ENCODE measurements at places on chromosomes 5 and 9.

DNA sequence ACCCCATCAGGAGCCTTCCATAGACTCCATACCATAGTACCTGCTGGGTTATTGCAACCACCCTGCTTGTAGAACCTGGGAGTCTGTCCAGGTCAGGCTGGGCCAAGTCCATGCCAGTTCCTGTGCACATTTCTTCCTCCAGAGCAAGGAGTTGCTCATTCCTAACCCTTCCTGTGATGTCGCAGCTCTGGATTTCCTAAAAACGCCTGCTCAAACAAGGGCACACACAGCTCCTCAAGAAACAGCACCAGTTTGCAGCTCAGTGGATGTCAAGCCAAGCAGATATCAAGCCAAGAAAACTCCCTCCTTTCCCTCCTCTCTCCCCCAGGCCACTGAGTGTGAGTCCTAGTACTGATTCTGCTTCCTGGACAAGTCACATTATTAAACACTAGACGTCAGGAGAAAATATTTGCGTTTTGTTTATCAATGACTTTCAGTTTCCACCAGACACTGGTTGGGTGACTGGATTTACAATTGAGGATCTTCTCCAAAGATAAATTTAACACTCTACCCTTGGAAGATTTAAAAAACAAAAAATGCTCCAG, 59.6 kb downstream of the SLC1A1 start:
- no peak for DNase-seq

DNA sequence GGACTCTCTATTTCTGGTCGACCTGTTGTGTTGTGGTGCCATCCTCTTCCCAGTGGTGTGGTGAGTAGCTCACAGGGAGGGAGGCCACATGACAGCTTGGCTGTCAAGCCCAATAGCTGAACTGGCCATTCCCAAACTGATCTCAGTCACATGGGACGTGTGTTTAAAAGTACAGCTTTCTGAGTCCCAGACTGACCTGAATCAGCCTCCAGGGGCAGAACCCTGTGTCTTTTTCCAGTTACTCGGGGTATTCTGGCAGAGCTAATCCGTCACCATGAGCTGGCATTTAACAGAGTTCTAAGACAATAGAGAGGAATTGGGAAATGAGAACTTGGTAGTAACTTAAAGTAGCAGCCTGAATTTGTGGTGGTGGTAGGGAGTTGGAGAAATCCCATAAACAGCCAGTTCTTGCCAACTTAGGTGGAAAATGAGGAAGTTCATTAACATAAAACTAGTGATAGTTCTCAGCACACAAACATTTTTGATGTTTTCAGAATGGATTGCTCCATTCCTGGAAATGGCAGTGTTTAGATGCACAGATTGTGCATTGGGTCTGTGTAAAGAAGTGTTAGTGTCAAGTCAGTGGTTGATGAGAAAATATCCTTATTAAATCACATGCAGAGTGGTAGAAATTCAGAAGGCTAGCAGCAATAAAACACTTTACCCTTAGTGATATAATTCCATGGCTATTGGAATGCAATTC, 50.9 kb downstream of the GPR107 start:
- no peak for DNase-seq

DNA sequence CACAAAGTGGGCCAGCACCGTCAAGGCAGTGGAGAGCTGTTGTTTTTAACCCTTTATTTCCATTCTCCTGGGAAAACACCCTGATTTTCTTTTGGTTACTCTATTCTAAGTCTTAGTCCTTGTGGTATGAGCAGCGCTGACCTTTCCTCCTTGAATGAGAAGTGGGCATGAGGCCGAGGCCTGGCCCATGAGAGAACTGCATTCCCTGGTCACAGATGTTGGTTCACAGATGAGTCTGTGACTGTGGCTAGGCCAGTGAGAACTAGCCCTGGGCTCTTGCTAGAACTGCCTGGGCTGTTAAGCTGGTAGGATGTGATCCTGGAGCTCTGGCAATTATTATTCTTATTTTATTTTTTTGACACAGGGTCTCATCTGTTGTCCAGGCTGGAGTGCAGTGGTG, 71.7 kb upstream of the KLF9 start:
- no peak for DNase-seq

GRCh38 chr9:86315078-86315477, 32.7 kb upstream of the ISCA1 start:
- no peak for DNase-seq

DNA sequence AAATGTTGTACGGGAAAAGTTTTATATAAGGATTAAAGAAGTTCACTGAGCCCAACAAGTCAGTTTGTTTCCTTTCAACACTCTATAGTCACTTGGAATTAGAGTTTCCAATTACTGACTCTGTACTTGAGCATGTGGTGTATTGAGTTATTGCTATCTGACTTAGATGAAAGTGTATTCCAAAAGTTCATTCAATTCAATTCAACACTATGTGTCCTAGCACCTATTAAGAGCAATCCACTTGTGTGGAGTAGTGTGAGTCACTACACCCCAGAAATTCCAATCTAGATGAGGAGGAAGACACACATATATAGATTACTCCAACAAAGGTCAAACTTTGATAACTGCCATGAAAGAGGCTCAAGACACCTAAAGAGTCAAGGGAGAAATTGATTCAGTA, 98.2 kb upstream of the SLCO6A1 start:
- DNase-seq, result no peak

DNA sequence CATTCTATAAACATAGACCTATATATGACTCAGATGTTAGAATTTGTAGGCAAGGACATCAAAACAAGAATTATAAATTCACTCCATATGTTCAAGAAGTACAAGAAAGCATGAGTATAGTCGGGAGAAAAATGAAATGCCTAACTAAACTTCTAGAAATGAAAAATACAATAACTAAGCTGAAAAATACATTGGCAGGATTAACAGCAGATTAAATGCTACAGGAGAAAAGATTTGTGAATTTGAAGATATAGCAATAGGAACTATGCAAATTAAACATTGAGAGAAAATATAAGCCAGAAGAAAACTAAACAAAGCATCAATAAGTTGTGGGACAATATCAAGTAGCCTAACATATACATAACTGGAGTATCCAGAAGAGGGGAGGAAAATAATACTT, 55.3 kb upstream of the PRSS3 start:
- DNase-seq, result no peak

DNA sequence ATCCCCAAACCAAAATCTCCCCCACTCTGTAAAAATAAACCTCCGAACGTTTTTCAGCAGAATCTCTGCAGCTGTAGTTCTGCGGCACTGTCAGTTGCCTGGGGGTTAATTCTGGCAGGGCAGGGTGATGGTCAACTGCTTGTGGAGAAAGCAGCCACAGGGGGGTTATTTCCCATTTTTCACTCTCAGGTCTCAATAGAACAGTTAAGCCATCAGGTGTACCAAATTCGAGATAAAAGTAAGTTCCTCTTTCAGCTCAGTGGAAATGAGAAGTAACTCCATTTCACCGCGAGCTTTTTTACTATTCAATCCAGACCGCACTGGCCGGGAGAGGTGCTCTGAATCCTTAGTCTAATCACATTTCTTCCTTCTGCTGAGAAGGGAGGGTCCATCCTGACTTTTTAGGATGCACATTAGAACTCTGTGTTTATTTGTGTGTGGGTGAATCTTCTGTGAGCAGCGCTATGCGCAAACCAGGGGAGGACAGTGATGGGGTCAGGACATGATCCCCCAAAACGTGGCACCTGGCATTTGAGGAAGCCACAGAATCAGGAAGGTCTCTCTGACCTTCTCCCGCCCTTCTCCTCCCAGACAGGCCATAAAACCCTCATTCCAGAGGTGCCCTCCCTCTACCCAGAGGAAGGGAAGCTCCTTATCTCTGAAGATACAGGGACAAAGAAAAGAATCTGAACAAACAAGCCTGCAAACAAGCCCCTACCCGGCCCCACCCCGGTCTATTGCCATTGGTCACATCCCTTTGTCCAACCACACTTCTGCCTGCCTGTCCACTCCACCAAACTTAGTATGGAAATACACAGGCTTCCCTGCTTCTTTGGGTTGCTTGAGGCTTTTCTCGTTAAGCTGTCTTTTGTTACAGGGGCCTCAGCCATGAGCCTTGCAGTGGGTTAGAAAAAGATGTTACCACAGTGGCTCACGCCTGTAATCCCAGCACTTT, 229.0 kb downstream of the ROR2 start:
- DNase-seq, result no peak

DNA sequence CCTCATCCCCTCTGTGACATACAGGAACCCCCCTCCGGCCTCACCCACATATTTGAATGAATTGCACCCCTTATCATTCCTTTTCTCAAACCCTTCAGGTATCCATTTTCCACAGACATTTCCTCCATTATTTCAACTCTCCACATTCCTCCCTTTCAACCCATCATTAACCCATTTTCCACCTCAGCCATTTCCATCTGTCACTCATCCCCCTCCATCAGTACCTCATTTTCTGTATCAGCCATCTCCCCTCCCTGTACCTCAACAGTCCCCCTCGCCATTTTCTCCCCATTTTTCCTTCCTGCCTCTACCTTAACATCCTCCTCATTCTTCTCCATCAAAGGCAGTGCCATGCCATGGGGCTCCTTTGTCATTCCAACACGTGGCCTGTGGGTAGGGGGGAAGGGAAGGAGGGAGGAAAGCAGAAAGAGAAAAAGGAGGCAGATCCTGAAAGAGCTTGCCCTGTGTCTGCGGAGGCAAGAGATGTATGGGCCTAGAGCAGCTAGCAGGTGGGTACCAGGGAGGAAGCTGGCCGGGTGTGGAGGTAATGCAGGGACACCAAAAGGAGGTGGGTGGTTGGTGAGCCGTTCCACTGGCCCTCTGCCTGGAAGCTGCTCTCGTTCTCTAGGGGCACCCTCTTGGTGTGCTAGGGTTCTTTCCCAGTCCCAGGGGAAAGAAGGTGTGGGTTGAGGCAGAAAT, 1.5 kb downstream of the DNAJB5 start:
- DNase-seq, result no peak

DNA sequence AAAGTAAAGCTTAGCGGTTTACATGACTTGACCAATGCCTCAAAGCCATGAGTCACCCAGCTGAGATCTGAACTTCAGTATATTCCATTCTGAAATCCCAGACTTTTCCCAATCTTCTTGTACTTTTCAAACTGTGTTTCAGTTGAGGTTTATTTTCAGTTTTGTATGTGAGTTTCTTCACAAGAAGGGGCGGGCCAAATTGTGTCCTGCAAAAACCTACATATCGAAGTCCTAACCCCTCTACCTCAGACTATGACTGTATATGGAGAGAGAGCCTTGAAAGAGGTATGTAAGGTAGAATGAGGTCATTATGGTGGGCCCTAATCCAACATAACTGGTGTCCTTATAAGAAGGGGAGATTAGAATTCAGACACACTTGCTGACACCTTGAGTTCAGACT, 666 bp upstream of the TLR4 start:
- DNase-seq, result no peak

DNA sequence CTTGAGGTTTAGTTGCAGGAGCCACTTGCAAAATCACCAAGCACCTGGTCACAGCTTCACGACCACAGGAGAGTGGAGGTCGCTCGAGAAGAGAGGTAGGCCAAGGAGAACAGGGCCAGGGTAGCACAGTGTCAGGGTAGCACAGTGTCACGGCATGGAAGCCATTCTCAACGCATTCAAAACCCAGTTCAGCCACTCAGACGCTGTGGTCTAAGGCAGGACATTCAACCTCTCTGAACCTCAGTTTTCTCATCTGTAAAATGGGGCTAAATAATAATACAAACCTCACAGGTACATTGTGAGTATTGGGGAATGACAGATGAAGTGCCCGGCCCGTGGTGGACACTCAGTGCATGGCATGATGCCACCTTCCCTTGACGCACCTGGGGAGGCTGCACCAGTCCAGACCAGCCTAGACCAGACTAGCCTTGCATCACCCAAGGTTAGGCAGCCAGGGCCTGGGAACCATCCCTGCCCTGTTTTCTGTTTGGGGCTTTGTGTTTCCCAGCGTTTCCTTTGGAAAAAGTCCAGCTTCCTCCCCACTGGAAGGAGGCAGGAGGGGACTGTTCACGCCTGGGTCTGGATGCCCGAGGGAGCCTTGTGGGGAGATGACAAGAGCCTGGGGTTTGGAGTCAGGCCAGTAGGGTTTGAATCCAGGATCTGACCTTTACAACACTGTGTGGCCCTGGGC, 7.8 kb upstream of the LMX1B start:
- no peak for DNase-seq

DNA sequence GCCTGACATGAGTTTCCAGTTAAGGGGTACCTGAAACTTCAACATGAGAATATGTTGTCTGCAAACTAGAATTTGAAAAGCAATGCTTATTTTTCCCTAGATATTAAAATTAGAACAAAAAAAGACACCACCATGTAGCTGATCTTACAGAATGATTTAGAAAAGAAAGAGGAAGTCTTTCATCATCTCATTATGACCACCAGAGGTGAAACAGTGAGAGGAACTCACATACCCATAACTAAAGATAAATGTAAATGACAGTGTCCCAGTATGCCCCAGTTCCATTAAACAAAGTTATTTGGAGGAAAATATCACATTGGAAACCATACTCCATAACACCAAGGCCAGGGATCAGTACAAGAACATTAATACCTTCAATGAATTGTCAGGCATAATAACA, 6.9 kb downstream of the TAF7 start:
- DNase-seq, result no peak

- DNase-seq, result no peak
These were observed 209.5 kb downstream of the DCP2 start for GRCh38 chr5:113186061-113186460.

DNA sequence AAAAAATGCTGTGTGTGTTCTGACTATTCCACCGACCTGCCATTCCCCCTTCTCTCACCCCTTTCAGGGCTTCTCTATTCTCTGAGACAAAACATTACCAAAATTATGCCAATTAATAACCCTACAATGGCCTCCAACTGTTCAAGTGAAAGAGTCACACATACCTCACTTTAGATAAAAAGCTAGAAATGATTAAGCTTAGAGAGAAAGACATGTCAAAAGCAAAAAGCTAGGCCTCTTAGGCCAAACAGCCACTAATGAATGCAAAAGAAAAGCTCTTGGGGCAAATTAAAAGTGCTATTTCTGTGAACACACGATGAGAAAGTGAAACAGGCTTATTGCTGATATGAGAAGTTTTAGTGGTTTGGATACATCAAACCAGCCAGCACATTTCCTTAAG, 279.6 kb upstream of the GRAMD2B start:
- DNase-seq, result no peak

GRCh38 chr9:132858751-132859150, 19.3 kb downstream of the AK8 start:
- DNase-seq, result no peak

GRCh38 chr5:136626531-136626930, 261.2 kb upstream of the TRPC7 start:
- no peak for DNase-seq

GRCh38 chr5:140711794-140712193, 11.5 kb downstream of the ZMAT2 start:
- DNase-seq, result no peak

DNA sequence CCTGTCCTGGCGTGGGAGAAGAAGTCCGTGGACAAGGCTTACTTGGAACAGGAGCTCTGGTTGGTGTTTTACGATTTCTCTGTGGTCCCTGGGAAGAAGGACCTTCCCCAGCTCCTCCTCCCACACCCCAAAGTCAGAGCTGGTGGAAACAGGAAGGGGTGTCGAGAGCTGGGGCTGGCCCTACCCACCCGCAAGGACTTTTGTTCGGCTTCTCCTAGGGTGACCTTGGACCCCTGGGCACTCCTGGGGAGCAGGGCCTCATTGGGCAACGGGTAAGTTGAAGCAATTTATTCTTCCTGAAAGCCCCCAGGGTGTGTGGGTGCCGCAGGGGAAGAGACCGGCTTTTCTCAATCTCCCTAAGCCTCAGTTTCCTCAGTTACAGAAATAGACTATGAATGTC, 53.9 kb upstream of the ORM1 start:
- DNase-seq, result no peak

GRCh38 chr5:76548525-76549229, 74.5 kb downstream of the F2RL2 start:
- DNase-seq, result no peak

Data from activated naive CD4-positive, alpha-beta T cell treated with anti-CD3 and anti-CD28 coated beads, Interleukin-2, amount 10 ng/mL, durations not matched to agents 7 days and 5 days (primary cell).